Natural killer cell (primary cell): ENCODE measurements at places on chromosomes 2 and 18. TPM values are rescaled to one million over a fixed set of nuclear protein-coding genes. Genes with fewer than 3 reads are reported as not detected.

DNA sequence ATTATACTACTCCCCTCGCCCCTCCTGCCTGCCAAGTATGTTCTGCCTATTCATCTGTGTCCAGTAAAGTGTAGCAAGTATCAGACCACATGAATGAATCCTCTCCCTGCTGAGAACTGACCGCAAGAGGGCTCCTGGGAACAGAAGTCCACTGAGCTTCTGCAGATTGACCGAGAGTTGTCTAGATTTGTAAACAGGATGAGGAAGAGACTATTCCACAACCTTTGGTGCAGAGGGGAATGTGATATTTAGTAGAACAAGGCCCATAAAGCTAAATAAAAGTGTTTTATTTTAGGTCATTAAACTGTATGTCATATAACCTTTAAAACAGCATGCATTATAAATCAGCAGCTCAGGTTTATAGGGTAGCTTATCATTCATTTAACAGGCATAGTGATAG is 377.0 kb downstream of the DCC start:
- no peaks in the 10 kb centered on the region for H3K4me1 ChIP-seq
- no peaks in the 10 kb centered on the region for H3K36me3 ChIP-seq
- no peaks in the 10 kb centered on the region for H3K27me3 ChIP-seq
- H3K4me3 ChIP-seq, result no peak overlapping the region

DNA sequence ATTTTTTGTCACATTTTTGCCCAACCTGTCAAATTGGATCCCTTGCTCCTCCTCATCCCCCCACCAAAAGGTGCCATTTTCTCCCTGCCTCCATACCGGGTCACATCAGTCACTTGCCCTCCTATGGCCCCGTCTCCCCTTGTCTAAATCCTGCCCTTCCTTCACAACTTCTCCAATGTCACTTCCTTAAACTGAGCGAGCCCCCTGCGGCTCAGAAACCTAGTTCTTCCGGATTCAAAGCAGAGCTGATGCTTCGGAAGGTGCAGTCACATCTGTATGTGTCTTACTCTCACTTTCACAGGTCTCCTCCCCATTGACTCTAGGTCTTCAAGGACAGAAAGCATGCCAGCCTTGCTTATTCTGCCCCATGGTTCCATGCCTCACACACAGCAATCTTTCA is 22.1 kb downstream of the TNP1 start:
- no peaks in the 10 kb centered on the region for H3K4me1 ChIP-seq
- no peak overlapping the region for H3K27ac ChIP-seq
- no peaks in the 10 kb centered on the region for H3K27me3 ChIP-seq
- H3K4me3 ChIP-seq, result no peak overlapping the region
- H3K36me3 ChIP-seq, result no peaks in the 10 kb centered on the region

GRCh38 chr2:18536100-18536499 is 24.4 kb downstream of the RDH14 start:
- no peaks in the 10 kb centered on the region for H3K36me3 ChIP-seq
- no peaks in the 10 kb centered on the region for H3K27me3 ChIP-seq
- H3K4me1 ChIP-seq, result no peaks in the 10 kb centered on the region
- H3K27ac ChIP-seq, result no peak overlapping the region

- no peak overlapping the region for H3K27ac ChIP-seq
- no peaks in the 10 kb centered on the region for H3K36me3 ChIP-seq
- no peaks in the 10 kb centered on the region for H3K4me1 ChIP-seq
- no peak for DNase-seq
- H3K4me3 ChIP-seq, result no peak overlapping the region
- H3K27me3 ChIP-seq, result no peaks in the 10 kb centered on the region
Measured at GRCh38 chr18:4587204-4587603, 132.1 kb upstream of the DLGAP1 start.

DNA sequence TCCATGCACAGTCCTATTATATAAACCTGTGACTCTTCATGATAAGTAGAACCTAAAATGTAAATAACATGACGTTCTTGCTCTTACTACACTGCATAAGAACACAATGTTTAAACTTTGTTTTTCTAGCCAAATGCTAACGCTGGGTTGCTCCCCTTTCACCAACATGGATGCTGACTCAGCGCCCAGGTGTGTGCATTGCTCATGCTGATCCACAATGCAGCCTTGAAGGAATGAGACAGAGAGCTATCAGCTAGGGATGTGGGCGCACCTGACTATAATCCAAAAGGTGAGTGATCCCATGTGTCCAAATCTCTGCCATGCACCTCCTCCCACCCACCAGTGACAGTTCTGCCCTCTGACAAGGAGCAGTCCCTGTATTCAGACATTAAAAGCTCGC is 235.0 kb downstream of the IRS1 start:
- H3K4me1 ChIP-seq, result no peaks in the 10 kb centered on the region
- H3K27ac ChIP-seq, result no peak overlapping the region
- H3K27me3 ChIP-seq, result no peaks in the 10 kb centered on the region

The HOXD1 gene
- total RNA-seq, result 0.12 TPM

The ADRA2B gene
- 0.38 TPM for total RNA-seq

GRCh38 chr2:169301596-169302335 is 60.6 kb downstream of the LRP2 start:
- DNase-seq, result no peak
- no peaks in the 10 kb centered on the region for H3K36me3 ChIP-seq
- H3K27me3 ChIP-seq, result no peaks in the 10 kb centered on the region
- no peak overlapping the region for H3K27ac ChIP-seq
- H3K4me1 ChIP-seq, result no peaks in the 10 kb centered on the region

GRCh38 chr18:30713299-30713698 is 329.2 kb downstream of the DSC3 start:
- H3K4me1 ChIP-seq, result no peaks in the 10 kb centered on the region
- no peaks in the 10 kb centered on the region for H3K27me3 ChIP-seq
- H3K36me3 ChIP-seq, result no peaks in the 10 kb centered on the region
- H3K27ac ChIP-seq, result no peak overlapping the region
- DNase-seq, result no peak

DNA sequence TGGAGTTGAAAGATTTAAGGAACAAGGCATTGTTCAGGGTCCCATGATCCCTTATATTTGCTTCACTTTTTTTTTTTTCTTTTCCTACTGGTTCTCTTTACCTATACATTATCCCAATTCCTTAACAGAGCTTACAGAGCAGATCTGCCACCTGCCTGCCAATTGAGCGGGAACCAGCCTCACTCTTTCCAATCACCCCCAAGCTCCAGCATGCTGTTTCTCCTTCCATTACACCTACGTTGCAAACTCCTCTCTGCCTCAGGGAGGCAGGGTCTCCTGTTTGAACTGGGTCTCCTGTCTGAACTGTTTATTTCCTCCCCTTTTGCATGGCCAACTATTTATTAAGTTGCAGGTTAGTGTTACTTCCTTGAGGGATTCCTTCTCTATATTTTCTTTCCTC is 77.2 kb upstream of the SLC38A11 start:
- no peaks in the 10 kb centered on the region for H3K36me3 ChIP-seq
- no peak overlapping the region for H3K27ac ChIP-seq
- no peaks in the 10 kb centered on the region for H3K4me1 ChIP-seq
- DNase-seq, result no peak
- H3K4me3 ChIP-seq, result no peak overlapping the region

DNA sequence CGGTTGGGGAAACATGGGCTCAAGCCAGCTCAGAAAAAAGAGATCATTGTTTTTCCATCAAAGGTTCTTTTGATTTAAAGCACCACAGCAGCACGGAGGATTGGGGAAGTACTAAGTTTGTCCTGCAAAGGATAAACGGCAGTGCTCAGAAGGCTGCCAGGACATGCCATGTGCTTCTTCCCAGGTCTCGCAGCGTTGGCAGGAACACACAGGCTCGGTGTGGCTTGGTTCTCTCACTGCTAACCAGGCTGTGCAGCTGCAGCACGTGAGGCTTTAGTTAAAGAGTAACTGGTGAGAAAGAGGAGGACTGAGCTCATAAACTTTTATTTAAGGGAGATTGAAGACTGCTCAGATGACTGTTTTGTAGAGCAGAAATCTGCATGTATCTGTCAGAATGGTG is 264.3 kb downstream of the TSN start:
- H3K27ac ChIP-seq, result no peak overlapping the region
- DNase-seq, result no peak
- no peaks in the 10 kb centered on the region for H3K36me3 ChIP-seq

The CYB5A gene
- total RNA-seq, result 13.0 TPM

The AQP12B gene
- not detected for total RNA-seq

DNA sequence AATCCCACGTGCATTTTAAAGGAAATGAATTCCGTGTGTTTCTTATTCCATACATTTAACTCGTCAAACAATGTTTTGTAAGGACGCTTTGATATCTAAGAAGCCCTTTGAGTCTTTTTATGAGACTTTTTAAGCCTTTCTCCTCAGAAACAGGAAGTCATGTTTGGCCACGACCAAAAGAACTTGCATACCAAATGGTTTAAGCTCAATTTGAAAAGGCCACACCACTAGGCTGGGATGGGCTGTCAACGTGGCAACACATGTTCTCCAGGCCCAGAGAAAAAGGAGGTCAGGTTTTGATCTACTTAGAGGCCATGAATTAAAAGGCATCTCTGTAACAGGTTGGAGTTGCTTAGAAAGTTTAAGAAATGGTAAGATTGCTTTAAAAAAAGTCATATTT is 441.8 kb downstream of the CMPK2 start:
- H3K4me3 ChIP-seq, result no peak overlapping the region
- DNase-seq, result no peak
- no peaks in the 10 kb centered on the region for H3K27me3 ChIP-seq
- H3K36me3 ChIP-seq, result no peaks in the 10 kb centered on the region
- no peak overlapping the region for H3K27ac ChIP-seq

DNA sequence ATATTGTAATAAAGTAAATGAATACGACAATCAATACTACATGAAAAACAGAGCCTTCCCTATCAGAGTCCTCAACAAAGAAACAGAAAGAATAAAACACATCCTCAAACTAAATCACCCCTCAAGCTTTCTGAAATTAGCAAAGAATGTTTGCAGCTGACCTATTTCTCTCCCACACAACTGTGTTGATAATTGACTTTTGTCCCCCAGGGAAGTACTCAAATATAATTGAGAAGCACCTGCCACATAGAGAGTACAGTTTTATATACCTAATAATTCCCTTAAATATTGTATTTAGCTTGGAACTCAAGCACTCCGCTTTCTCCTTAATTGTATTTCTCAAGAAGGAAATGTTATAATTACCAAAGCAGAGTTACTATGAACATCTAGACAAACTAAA is 12.6 kb downstream of the CACNB4 start:
- DNase-seq, result no peak
- no peaks in the 10 kb centered on the region for H3K4me1 ChIP-seq
- no peak overlapping the region for H3K27ac ChIP-seq
- H3K27me3 ChIP-seq, result no peaks in the 10 kb centered on the region
- H3K36me3 ChIP-seq, result no peaks in the 10 kb centered on the region

The PLB1 gene
- 1.7 TPM for total RNA-seq

The FOXI3 gene
- not detected for total RNA-seq

DNA sequence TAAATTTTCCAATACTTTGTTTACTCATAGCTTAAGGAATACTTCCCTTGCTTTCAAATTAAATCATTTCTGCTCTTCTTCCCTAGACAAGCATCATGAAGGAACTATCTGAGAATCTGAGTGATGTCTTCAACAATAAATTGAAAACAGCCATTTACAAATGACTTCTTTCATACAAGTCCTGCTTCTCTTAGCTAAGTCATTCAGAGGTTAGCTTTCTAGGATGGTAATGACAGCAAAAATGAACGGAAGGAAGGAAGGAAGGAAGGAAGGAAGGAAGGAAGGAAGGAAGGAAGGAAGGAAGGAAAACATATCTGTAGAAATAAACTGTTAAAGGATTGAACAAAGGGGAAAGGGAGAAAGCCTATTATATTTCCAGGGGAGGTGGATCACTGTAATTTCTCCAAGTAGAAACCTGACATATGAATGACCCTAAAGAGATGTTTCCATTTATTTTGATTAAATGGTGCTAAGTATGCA is 335.0 kb upstream of the KYNU start:
- H3K4me3 ChIP-seq, result no peak overlapping the region
- no peaks in the 10 kb centered on the region for H3K36me3 ChIP-seq
- no peak for DNase-seq

- H3K36me3 ChIP-seq, result no peaks in the 10 kb centered on the region
- no peak overlapping the region for H3K27ac ChIP-seq
- no peak for DNase-seq
- no peaks in the 10 kb centered on the region for H3K4me1 ChIP-seq
Measured at GRCh38 chr2:7953195-7953594, 728.7 kb upstream of the ID2 start.

The LHCGR gene
- total RNA-seq, result not detected

GRCh38 chr2:120754067-120754960 is 18.6 kb downstream of the GLI2 start:
- no peaks in the 10 kb centered on the region for H3K36me3 ChIP-seq
- no peak for DNase-seq
- no peak overlapping the region for H3K4me3 ChIP-seq
